CD4-positive, alpha-beta T cell treated with Interferon alpha-2 for 1 hour (primary cell): ENCODE measurements at places on chromosomes 2 and 18.

- no peak for DNase-seq
These were observed 153.9 kb upstream of the ERBB4 start for GRCh38 chr2:212692466-212692865.

DNA sequence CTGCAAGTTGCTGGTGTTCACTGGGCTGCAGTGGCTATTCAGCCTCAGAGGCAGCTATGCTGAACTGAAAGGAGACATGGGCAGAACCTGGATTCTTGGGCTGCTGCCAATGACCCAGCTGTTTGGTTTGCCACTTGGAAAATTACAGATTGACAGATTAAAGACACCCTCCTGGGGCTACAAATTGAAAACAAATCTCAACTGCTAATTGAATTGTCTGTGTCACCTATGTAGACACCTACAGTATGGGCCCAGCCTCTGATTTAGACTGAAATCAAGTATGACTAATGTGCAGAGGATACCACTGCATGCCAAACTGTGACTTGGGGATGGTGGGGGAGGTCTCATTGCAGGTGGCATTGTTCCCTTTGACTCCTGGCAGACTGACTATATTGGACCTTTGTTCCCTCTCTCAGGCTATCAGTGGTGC lies 42.8 kb downstream of the ITSN2 start:
- DNase-seq = no peak

DNA sequence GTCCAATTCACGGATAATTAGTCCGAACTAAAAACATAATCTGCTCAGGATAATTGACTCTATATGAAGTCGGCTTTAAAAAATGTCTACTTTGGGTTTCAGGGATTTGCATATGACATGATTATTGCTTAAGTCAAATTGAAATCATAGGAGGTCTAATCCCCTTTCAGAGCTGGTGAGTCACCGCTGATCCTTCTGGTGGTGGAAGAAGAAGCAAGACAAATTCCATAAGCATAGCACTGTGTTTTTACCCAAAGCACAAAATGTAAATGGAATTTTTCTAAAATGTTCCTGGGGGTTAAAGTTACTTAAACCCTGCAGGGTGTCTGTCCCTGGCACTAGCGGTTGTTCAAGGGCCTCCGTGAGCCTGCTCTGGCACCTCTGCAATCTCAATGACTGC lies 460.2 kb downstream of the LRATD1 start:
- DNase-seq = no peak

DNA sequence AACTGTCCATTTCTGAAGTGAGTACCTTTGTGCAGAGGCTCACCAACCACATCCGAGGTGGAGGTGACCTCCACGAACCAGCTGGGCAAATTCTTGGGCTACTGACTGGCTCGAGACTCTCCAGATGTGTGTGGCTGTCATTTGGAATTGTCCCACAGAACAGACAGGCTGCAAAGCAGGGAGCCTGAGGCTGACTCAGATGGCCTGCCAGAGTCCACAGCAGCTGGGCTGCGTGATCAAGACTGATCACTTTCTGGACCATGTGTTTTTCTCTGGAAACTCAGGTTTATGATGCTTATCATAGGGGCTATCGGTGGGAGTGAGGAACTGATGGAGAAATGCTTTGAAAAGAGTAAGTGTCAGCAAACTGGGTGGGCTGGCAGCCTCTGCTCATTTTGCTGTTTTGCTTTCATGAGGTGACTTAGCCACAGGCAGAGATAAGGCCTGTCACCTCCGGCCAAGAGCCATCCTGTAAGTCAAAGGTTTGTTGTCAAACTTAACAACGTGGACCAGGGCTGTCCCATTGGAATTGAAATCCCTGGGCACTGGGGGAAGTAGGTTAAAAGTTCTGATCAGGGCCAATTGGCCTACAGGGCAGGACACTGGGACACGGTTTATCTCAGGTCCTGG lies 120.4 kb downstream of the LIPG start:
- DNase-seq = no peak

- no peak for DNase-seq
These were observed 119.5 kb upstream of the LMAN1 start for GRCh38 chr18:59478591-59478990.
